ENCODE measurements at places on chromosomes 6 and 20. TPM values are rescaled to one million over a fixed set of nuclear protein-coding genes. Genes with fewer than 3 reads are reported as not detected.

Gene ERVFRD-1
- total RNA-seq: 0.11 TPM

Gene TLDC2
- 0.42 TPM for total RNA-seq

Gene SLC2A10
- total RNA-seq: 0.05 TPM

Gene FAXC
- total RNA-seq: not detected

Gene GJA1
- not detected for total RNA-seq

Gene OR2B6
- total RNA-seq: not detected

Gene RAET1G
- total RNA-seq: not detected
